ENCODE measurements at places on chromosomes 12 and 14.

DNA sequence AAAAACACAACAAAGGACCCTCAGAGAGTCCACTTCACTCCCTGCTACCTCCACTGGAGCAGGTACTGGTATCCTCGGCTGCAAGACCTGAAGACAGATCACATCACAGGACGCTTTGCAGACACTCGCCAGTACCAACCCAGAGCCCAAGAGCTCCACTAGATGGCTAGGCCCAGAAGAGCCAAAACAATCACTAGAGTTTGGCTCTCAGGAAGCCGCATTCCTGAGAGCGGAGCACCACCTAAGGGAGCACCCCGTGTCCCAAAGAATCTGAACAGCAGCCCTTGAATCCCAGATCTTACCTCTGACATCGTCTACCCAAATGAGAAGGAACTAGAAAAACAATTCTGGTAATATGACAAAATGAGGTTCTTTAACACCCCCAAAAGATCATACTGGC is 399.8 kb downstream of the RAD51B start:
- no peak for DNase-seq

GRCh38 chr14:96252999-96253539 is 2.9 kb upstream of the BDKRB1 start:
- DNase-seq: no peak

- no peak for DNase-seq
Observed at GRCh38 chr12:33205981-33206380, 233.6 kb downstream of the SYT10 start.

GRCh38 chr12:121539908-121540307 is 40.9 kb downstream of the KDM2B start:
- no peak for DNase-seq

DNA sequence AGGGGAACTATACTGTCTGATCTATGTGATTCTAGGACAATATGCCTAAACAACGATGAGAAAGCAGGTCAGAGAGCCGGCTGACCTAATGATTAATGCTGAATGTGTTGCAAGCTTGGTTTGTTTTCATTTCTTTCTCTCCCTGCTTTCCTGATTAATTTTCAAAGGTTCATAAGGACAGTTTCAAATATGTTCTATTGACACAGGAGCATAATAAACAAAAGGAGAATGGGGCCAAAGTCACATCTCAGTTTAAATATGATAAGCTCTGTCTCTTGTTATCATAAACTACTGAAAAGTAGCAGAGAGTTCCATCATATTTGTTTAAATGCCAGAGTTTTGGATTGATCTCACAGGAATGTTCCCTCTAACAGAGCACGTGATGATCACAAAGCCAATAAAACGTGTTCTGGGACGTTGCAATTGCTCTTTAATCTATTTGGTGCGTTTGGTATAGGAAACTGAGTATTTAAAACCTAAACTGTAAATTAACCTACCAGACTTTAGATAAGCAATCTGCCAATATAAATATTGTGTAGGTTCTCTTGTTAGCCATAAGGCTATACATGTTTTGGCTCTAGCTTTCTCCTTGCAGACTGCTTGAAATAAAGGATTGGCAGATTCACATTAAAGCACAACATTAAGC is 3.7 kb upstream of the HSD17B6 start:
- no peak for DNase-seq

GRCh38 chr14:77324816-77325745 is 4.2 kb downstream of the GSTZ1 start:
- DNase-seq: no peak

GRCh38 chr14:89185919-89186855 is 230.8 kb downstream of the FOXN3 start:
- no peak for DNase-seq

DNA sequence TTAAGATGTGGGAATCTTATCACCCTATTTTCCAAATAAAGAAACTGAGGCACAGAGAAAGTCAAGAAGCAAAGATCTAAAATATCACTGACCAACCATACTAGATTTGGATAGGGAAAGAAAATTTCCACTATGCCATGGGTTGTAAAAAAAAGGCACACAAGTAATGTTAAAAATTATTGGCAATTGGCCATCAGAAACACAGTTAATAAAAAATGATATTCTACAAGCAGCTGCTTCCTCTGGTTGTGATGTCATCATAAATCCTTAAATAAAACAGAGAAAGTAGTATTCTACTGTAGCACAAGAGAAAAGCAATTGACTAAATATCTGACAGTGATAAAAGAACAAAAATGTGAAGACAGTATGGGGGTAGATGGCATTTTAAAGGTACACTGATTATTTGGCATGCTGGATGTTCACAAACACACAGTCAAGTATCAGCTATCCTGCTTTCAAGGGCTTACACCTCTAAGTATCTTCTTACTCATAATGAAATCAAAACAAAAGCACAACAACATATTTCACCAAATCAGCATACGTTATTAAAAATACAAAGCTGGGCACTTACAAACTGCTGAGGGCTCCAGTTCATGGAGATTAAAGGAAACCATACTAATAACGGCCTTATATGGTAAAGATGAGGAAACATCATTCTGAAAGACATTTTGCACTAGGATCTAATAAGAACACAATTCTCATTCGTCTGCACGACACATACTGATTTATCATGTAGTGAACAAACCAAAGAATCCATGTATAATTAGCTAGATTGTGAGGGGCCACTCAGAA is 45.7 kb downstream of the CORO1C start:
- no peak for DNase-seq

GRCh38 chr14:56333359-56334292 is 215.4 kb downstream of the PELI2 start:
- no peak for DNase-seq

GRCh38 chr12:58452546-58452945 is 467.8 kb downstream of the LRIG3 start:
- no peak for DNase-seq

GRCh38 chr12:65781681-65782269 is 42.5 kb upstream of the HMGA2 start:
- DNase-seq: no peak

DNA sequence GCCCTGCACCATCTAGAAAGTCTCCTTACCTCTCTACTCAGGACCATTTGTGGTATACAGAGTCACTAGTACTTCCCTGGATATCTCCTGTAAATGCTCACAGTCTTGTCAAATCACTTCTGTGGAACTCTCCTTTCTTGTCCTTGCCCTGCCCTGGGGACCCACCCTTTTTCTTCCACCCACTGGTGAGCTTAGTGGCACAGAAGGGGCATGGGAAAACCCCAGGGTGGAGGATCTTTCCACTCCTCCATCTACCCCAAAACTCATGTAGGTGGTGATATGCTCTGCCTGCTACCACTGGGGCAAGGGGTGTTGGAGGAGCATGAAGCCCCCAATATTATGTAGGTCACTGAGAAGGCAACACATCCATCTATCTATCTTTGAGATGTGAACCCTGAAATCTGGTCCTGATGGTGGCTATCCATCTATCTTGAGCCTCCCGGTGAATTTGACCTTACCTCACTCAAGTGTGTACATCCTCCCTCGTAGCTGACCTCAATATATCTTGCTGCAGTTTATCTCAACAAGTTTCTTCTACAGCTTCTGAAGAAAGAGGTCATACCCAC is 943 bp downstream of the TESPA1 start:
- peak; percentile 24 for DNase-seq

DNA sequence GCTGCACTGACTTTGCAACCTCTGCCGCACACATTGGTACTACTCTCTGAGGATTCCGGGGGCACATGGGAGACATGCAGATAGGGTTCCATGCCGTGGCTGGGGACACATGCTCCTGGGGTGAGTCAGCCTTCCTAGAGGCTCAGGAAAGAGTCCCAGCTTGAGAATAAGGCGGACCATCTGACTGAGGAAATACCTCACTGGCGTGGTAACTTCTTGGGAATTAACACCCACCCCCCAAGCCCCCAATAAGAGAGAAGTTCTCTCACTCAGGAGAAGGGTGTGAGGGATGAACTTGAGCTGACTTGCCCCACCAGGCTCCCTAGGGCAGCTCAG is 23.2 kb downstream of the PLXNC1 start:
- DNase-seq: no peak

DNA sequence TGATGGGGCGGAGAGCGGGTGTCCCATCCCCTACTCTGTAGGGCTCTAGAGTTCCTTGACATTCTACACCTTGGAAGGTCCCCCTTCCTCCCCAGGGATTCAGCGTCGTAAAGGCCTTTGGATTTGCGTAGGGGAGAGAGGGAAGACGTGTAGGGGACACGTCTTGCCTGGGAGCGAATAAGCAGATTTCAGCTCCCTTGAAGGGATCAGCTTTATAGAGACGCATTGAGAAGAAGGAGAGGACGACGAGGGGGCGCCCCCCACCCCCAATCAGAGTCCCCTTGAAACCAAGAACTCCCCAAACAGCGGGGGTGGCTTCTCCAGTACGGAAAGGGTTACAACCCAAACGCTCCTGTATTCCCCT is 324 bp downstream of the CALCOCO1 start:
- DNase-seq: no peak

DNA sequence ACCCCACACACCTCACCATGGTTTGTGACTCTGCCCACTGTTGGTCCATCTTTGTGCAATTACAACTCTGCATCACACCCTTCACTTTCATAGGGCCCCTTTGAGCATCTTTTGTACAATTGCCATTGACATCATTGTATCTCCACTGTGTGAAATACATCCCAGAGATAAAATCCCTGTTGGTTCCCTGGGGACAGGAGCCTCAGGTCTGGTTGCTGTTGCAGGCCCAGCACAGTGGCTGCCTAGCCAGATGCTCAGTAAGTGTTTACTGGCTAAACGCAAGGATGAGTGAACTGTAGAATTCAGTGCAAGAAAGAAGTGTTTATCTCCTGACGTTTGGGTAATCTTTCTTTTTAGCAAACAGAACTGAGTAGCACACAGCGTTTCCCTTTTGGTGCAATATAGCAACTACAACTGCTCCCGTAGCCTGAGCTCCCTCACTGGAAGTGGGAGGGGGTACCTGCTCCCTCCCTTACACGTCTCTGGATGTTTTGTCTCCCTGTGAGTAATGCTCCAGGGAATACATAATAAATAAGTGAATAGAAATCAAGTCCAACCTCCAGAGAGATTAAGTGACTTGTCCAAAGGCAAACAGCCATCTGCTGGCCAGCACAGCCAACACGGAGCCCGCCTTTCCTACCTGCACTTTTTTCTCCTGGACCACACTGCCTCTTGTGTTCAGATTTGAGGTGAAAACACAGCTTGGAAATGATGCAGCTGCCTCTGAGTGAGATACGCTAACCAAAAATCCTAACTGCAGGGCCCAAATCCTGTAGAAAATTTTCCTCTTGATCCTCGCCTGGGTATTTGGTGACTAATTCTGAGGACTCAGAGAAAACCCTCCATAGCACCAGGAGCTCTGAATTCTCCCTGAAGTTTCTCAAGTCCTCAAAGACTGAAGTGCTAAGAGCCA is 27.4 kb downstream of the GALNT16 start:
- no peak for DNase-seq

DNA sequence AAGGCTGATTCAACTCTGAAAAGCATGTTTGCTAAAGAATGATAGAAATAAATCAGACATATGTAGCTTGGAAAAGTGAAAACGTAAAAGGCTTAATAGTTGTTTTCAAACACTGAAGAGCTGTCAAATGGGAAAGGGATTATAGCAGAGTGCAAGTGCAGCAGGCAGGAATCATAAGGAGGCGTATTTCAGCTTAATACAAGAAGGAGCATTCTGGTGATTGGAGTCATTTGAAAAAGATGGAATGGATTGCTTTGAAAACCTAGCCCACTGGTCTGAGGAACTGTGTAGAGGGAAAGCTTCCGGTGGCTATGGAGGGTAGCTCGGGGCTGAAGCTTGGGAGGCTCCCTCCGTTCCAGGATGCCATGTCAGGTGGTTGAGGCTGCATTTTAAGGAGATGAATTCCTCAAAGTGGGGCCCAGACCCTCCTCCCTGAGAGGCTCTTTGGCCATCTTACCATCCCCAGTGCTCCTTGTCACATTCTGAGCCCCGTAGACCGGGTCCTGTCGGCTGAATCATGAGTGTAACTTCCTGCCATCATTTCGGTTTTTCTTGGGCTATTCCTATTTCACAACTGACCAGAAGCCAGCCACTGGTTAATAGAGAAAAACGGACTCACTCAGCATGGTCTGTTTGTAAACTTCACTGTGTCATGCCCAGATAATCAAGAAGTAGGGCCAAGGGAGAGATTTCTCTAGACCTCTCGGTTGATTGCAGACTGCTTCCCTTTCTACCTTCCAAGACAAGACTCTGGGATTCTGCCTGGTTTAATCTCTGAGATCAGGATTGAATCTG is 6.5 kb downstream of the WNT5B start:
- DNase-seq: no peak

Data from activated T-helper 1 cell treated with anti-CD3 and anti-CD28 coated beads, Interleukin-2, amount 50 U/mL, for 16 hours (primary cell).